ENCODE measurements at places on chromosomes 12 and 14. TPM values are rescaled to one million over a fixed set of nuclear protein-coding genes. Genes with fewer than 3 reads are reported as not detected.

GRCh38 chr14:34665785-34666435, 36.0 kb upstream of the SNX6 start:
- peak; percentile 27 for DNase-seq

DNA sequence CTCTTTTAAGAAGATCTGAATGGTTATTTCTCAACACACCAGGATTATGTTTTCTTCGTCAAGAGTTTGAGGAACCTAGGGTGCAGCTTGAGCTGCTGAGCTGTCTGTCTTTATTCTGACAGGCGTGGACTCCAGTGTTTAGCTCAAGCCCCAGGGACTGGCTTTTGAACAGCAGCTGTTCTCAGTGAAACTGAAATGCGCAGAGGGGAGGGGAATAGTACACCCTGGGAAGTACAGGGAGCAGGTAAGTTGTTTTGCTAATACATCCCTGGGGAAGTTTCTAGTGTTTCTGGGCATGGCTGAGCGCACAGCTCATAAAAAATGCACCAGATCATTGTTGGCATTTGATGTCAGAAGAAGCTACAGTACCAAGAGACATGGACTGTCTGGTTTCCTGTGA, 659.8 kb downstream of the DIO2 start:
- no peak for DNase-seq

DNA sequence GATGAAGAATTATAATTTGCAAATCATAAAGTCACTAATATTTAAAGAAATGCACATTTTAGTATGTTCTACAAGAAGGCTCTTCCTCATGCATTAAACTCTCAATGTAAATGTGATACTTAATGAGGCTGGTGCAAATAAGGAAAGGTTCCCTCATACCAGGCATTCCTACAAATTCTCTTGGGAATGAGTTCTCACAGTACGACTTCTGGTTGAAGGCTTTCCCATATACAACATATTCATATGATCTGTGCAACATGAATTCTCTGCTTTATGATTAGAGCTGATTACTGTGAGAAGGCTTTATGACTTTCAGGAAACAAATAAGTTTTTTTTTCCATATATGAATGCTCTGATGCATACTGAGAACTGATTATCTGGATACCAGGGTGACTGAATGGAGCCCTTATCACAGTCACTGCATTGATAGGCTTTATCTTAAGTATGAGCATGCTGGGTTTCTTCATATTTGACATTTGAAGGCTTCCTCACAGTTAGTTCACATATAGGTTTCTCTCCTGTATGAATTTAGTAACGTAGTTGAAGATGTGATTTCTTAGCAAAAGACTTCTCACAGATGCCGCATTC, 293.9 kb downstream of the RAD51B start:
- no peak for DNase-seq

BICDL1 gene
- polyA plus RNA-seq, result 3.3 TPM

DYRK2 gene
- polyA plus RNA-seq, result 22.7 TPM

All from right lung (tissue), 10 donors.